NCI-H1930 (cell line): ENCODE measurements at places on chromosomes 16 and 17.

DNA sequence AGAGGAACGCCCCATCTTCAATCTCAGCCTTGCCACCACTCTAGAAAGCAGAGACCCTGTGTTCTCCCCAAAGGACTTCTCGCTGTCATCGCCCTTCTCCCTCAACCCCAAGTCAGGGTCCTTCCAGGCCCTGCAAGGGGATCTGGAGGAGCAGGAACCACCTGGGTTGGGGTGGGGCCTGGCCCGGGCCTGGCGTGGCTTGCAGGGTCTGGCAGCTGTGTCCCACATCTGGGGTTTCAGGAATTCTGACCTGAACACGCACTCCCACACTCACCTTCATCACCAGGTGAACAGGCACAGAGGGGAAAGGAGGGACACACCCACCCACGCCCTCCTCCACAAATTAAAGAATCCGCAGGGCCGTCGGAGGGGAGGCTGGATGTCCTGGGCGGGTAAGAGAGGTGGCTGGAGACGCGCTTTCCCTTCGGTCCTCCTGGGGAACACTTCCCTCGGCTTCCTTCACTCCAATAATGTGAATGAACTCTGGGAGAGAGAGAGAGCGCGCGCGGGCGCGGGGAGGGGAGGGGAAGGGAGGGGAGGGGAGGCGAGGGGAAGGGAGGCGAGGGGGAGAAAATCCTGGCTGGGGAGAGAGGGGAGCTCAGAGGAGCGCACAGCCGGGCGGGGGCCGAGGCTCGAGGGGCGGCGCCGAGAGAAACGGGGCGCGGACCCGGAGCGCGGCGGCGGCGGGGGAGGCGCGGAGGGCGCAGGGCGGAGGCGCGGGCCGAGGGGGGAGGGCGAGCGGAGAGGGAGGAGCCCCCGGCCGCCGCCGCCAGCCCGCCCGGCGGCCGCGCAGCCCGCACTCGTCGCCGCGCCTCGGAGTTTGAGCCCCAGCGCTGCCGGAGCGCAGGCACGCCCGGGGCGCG, at the start of gene CACNG4:
CACNG4 (plus strand) TSS at position 799 of the 863 bp plus-strand sequence. CDS start 205 bp downstream, outside the sequence.
- no peak for DNase-seq

- no peak for DNase-seq
Measured at GRCh38 chr16:79593074-79593531, 7.4 kb downstream of the MAF start.

- DNase-seq = peak; percentile 26
Measured at GRCh38 chr16:70653809-70654771, 7.7 kb downstream of the IL34 start.

GRCh38 chr17:29131814-29132682, 48.1 kb downstream of the MYO18A start:
- no peak for DNase-seq

DNA sequence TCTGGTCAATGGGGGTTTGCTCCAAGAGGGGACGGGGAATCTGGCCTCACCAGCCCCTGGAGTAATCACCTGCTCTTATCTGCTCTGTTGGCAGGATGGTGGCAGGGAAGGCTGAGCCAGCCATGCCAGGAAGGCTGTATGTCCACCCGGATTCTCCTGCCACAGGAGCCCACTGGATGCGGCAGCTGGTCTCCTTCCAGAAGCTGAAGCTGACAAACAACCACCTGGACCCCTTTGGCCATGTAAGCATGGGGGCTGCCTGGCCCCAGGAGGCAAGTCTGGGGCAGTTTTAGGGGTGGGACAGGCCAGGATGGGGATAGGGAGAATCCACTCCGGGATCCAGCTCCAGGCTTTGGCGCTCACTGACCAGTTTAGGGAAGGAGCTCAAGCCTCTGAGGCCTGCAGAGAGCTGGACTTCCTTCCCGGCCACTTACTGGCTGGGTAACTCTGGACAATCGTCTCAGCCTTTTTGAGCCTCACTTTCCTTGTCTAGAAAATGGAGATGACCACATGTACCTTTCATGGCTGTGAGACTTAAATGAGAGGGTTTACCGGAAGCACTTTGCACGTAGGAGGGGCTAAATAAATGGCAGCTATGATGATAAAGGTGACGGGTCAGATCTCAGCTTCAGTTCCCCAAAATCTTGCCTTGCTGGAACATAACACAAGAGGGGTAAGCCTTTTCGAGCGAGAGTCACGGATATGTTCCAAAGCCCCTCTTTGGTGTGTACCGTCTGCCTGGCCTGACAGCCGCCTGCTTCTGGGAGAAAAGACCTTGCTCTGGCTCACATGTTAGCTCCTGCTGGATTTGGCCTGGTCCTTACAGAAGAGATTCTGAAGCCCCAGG, 15.4 kb downstream of the TBX4 start:
- DNase-seq = no peak

DNA sequence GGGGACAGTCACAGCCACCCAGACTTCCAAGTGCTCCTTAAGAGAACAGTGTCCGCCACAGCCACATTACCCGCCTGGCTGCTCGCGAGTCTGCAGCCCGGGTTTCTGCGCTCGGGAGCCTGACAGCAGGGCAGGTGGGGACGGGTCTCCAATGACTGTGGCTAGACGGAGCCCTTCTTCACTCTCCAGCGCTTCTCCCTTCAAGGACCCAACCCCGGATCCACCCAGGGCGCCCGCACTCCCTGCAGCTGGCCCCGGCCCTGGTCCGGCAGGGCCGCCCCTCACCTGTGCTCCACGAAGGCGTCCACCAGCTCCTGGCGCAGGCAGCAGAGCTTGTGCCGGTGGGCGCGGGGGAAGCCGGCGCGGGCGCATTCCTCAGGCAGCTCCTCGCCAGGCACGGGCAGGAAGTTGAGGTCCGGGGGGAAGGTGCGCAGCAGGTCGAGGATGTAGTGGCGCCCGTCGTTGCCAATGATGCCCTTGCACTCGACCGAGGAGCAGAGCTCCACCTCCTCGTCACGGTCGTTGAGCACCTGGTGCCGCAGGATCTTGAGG, 13.9 kb downstream of the CLUH start:
- DNase-seq = no peak

DNA sequence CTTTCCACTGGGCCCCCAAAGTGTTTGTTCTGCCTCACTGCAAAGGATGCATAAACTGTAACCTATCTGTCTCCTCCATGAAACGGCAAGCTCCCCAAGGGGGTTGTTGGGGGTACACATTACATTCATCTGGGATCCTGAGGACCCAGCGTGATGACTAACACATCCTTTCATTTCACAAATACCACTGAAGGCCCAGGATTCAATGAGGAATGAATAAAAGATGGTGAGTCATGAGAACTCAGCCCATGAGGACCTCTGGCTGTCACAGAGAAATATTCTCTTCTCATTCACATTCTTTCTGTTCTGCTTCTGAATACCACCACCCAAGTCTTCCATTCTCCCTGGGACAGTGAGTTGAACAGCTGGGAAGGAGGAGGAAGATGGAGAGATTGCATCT, 149.8 kb downstream of the RBFOX3 start:
- no peak for DNase-seq

DNA sequence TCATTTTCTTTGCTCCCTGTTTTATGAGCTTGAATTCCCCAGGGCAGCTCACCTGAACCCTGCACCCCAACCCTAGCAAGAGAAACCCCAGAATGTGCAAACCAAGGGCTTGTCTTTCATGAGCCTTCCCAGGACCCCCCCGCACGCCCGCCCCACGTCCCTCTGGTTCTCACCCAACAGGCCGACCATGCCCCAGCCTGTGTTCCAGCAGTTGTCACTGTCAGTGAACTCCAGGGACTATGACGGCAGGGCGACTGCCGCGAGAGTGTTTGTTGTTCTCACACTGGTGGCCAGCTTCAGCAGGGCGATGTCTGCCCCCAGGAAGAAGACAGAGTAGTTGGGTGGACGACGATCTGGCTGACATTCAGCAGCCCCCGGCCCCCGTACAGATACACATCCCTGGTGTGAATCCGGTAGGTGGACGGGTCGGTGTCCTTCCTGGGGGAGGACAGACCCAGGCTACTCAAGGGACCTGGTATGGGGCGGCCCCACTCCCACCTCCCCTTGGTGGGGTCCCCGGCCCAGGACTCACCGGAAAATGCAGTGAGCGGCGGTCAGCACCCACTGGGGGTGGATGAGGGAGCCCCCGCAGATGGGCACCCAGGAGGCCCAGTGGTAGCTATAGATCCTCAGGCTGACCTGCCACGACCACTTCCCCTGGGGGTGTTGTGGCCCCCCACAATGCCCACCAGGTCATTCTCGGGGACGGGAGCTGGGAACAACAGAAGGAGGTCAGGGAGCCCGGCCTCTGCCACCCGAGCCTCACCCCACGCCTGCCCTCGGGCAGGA, 20.1 kb downstream of the TPSD1 start:
- DNase-seq = no peak

- DNase-seq = no peak
Measured at GRCh38 chr17:49729069-49729468, 21.3 kb upstream of the SLC35B1 start.

- DNase-seq = peak; percentile 40
Measured at GRCh38 chr17:36755586-36755985, 154.2 kb downstream of the MRM1 start.

DNA sequence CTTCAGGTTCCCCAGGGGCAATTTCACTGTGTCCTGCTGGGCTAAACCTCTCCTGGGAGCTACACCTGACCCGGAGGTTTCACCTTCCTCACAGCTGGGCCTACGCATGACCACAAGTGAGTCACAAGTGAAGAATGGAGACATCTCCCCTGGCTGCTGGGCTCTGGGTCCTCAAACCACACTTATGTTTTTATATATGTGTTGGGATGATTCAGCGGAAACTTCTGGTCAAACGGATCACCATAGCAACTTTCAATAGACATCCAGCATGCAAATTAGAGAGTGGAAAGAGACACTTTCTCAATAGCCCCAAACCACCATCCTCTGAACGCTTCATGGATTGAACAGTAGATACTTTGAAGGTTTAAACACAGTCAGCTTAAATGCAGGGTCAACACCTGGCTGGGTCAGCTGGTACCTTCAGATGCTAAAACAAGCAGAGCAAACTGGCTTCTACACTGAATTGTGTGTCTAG, 28.0 kb upstream of the MAF start:
- no peak for DNase-seq

- DNase-seq = no peak
Measured at GRCh38 chr17:53046781-53047180, 775.9 kb upstream of the KIF2B start.

- no peak for DNase-seq
Measured at GRCh38 chr17:65079489-65079900, 23.0 kb upstream of the GNA13 start.

DNA sequence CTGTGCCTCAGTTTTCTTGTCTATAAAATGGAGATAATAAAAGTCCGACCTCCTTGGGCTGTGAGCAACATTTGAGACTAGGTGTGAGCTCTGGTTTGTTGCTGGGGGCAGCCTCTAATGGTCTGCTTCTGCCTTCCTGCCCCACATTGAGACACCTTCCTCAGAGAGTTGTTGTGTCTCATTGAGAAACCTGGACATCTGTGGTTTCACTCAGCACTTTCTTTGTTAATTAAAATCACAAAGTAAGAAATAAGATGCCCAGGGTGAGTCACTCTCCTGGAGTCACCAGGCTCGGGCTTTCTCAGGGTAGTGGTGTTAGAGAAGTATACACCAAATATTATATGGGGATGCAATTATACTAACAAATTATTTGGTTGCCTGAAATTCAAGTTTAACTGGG, 389.2 kb upstream of the SALL1 start:
- no peak for DNase-seq

DNA sequence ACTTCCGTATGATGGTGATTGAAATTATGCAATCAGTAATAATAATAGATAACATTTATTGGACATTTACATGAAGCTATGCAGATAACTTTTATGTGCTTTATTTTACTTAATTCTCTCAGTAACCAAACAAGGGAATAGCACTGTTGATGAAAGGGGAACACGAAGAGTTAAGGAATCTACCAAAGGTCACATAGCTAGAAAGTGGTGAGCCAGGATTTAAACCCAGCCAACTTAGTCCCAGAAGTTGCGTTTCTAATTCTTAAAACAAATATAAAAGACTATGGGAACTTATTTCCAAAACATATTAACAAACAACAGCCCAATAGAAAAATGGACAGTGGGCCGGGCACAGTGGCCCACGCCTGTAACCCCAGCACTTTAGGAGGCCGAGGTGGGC, 9.7 kb downstream of the SPNS3 start:
- no peak for DNase-seq

DNA sequence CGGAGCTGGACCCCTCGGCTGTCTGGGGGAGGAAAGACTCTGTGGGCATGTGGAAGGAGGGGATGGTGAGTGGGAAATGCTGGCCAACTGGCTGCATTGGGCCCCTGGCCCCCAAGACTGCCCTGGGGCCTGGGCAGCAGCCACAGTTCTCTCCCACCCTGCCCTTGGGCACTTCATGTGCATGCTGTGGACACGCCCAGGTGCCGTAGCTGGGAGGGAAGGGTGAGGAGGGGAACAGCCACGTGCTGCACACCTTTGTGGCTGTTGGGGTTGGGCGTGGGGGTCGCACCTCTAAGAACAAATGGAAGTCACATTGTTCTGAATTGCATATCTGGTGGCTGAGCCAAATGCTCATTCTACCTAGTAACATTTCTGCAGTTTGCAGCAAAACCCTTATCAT, 11.9 kb upstream of the ZNHIT3 start:
- no peak for DNase-seq
